ENCODE measurements at places on chromosomes 1 and 21.

- DNase-seq: no peak
These were observed 87.9 kb downstream of the SYT14 start for GRCh38 chr1:210025870-210026269.

DNA sequence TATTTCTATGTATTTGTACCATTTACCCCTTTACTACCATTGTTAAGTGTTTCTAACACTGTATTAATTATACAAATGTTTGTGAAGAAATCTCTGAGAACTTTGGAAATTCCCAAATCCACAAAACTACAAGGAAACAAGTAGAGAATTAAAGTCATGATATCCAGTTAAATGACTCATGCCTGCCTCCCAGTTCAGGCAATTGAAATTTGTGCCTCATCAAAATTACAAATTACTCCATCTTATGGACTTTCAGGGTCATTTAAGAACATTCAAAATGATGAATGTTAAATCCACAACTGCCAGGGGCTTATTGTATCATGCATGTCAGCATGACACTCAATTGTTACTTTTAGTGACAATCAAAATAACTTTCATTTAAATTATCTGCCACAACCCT lies 282.4 kb downstream of the ZNF326 start:
- DNase-seq: no peak

DNA sequence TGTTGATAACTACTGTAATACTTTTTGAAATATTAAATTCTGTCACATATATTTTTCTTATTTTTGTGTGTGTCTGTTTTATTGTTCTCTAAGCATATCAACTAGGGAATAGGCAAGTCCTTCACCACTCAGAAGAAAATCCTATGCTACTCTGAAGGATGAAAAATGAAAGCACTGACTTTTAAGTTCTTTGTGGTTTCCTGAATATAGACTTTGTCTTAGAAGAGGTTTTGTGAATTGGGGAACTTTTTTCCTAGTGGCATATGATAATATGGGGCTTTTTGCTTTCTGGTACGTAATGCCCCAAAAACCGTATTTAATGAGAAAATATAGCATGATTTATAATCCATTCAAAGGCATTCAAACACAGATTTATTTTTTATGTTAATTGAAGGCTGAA lies 136.0 kb downstream of the SNX7 start:
- no peak for DNase-seq

- DNase-seq: no peak
These were observed 18.0 kb upstream of the BTG2 start for GRCh38 chr1:203287109-203287893.

GRCh38 chr1:36829961-36830360 lies 204.4 kb downstream of the GRIK3 start:
- no peak for DNase-seq

Measured in kidney glomerular epithelial cell (primary cell).